Cardiac muscle cell (in vitro differentiated cells and primary cell): ENCODE measurements at places on chromosomes 16 and 17. TPM values are rescaled to one million over a fixed set of nuclear protein-coding genes. Genes with fewer than 3 reads are reported as not detected.
A peak's percentile ranks its signal among the peaks of the same experiment; 100 is the strongest.

- DNase-seq = no peak
These were observed 257.3 kb downstream of the CA10 start for GRCh38 chr17:51901242-51901641.

GRCh38 chr16:83704656-83705055 is 103.1 kb upstream of the HSBP1 start:
- DNase-seq = no peak

- DNase-seq = no peak
These were observed 55.2 kb downstream of the METTL16 start for GRCh38 chr17:2456475-2456874.

- no peak for DNase-seq
These were observed 296.7 kb upstream of the FOXF1 start for GRCh38 chr16:86213437-86214205.

GRCh38 chr17:40284085-40284713 is 3.5 kb upstream of the CDC6 start:
- DNase-seq = peak; percentile 65

GRCh38 chr17:50262001-50262794 is 12.1 kb upstream of the TMEM92 start:
- no peak for DNase-seq

- peak; percentile 39 for DNase-seq
These were observed 1.1 kb downstream of the CBX1 start for GRCh38 chr17:48100160-48100559.

GRCh38 chr17:47694581-47695428 is 844 bp downstream of the TBKBP1 start:
- DNase-seq = peak; percentile 56

DNA sequence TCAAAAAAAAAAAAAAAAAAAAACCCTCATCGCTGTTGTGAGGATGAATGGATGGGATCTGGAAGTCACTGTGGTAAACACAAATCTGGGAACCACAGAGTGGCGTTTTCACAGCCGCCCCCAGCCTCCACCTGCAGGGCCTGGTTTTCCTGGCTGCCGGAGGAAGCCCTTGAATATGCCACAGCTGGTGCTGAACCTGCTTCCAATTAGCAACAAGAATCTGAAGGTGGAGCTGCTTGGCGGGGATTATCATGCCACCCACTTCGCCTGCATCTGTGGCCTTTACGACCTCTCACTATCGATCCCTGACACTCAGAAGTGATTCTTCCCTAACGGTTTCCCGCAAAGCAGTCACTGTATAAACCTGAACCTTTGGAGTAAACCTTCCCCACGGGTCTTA is 16.1 kb downstream of the MRM3 start:
- DNase-seq = no peak

GRCh38 chr16:21339941-21340340 is 61.9 kb upstream of the CRYM start:
- no peak for DNase-seq

GRCh38 chr17:44209786-44210341 is 9.6 kb downstream of the UBTF start:
- no peak for DNase-seq

GRCh38 chr17:78748048-78748729 is 33.9 kb downstream of the CYTH1 start:
- no peak for DNase-seq

DNA sequence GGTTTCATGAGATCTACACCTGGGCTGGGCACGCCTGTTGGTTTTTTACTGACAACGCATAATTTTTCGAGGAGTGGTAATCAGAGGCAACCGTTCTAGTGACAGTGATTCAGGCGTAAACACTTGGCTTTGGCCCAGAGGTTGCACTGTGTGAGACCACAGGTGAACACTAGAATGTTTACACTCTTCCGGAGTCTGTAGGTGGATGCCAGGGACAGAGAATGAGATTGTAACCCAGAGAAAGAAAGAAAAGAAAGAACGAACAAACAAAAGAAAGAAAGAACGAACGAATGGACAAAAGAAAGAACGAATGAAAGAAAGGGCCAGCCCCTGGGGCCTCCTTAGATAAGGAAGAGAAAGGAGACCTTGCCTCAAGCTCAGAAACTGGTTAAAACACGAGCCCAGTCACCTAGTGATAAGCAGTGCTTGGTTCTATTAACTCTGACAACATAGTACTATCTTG is 113.2 kb downstream of the PRKCB start:
- no peak for DNase-seq

DNA sequence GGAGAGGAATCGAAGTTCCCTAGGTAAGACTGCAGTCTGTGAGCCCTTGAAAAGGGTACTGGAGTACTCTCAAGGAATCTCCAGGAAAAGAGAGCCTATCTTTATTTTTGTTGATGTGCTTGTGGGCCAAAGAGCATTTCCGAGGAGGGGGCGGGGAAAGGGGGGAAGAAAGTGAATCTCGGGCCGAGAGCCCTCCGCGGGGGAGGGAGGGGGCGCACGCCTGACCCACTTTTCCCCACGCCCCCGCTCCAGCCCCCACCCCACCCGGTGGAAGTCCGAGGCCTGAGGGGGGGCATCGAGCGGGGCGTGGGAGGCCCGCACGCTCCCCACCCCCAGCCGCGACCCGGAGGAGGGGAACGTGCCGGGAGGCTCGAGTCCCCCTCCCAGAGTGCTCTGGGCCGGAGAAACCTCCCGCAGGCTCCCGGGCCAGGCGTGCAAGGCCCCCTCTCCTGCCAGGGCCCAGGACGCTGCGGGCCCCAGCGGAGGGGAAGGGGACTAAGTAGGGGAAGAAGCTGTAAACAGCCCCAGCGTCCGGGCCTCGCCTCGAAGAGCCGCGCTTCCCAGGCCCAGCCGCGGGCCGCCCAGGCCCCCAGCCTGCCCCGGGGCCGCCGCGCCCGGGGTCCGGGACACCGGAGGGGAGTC is 444 bp downstream of the HELZ start:
- no peak for DNase-seq

DNA sequence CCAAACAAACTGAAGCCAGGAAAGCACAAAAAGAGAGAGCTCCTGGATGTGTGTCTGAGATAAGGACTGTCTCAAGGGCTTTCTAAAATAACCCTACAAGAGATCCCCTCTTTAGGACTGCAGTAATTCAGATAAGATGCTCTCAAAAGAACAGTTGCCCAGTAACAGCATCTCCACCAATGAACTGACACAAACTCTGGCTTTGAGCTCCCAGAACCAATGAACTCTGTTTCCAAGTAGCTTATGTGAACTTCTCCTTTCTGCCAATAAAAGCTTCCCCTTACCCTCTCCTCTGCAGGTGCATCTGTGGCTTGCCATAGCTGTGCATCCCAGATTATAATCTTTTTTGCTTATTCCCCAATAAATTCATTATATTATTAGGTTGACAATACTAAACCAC is 421.5 kb downstream of the SLC39A11 start:
- DNase-seq = no peak

- no peak for DNase-seq
These were observed 75.4 kb upstream of the ZNF750 start for GRCh38 chr17:82915010-82915756.

ITGAX gene
- 0.53 and 0.69 TPM in 2 replicates for total RNA-seq

MMP2 gene
- 37.5 and 44.3 TPM in 2 replicates for total RNA-seq

TMC7 gene
- 0.81 and 1.5 TPM in 2 replicates for total RNA-seq

LRRC46 gene
- total RNA-seq = 0.46 TPM in 1 of 2 replicates, not detected in the other

TP53TG3D gene
- total RNA-seq = not detected in 2 replicates

SDR42E2 gene
- 0.06 TPM in 1 of 2 replicates, not detected in the other for total RNA-seq

CRISPLD2 gene
- total RNA-seq = 1.7 and 2.7 TPM in 2 replicates

MAF gene
- total RNA-seq = 18.7 and 21.5 TPM in 2 replicates

C16orf92 gene
- not detected in 2 replicates for total RNA-seq

GNGT2 gene
- total RNA-seq = not detected in 2 replicates
